ENCODE measurements at places on chromosomes 7 and 10.

DNA sequence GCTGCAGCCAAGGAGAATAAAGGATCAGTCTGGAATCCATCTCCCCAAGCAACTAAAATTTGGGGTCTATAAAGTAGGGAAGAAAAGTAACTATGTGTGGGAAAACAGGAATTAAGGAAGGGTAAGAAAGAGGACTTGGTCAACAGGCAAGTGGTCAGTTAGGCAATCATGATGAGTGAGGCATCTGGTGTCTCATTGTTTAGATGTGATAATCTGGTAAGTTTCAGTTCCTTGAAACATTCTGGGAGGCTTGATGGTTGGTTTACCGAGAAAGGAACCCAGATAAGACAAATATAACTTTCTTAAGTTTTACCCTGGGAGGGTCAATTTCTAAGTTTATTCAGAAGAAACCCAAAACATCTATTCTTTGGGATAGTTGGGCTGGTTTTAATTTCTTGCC, 22.3 kb downstream of the HYAL4 start:
- no peak for DNase-seq

- no peak for DNase-seq
Measured at GRCh38 chr7:114081606-114082425, 163.0 kb upstream of the PPP1R3A start.

- no peak for DNase-seq
Measured at GRCh38 chr10:115956225-115957011, 316.6 kb downstream of the GFRA1 start.

DNA sequence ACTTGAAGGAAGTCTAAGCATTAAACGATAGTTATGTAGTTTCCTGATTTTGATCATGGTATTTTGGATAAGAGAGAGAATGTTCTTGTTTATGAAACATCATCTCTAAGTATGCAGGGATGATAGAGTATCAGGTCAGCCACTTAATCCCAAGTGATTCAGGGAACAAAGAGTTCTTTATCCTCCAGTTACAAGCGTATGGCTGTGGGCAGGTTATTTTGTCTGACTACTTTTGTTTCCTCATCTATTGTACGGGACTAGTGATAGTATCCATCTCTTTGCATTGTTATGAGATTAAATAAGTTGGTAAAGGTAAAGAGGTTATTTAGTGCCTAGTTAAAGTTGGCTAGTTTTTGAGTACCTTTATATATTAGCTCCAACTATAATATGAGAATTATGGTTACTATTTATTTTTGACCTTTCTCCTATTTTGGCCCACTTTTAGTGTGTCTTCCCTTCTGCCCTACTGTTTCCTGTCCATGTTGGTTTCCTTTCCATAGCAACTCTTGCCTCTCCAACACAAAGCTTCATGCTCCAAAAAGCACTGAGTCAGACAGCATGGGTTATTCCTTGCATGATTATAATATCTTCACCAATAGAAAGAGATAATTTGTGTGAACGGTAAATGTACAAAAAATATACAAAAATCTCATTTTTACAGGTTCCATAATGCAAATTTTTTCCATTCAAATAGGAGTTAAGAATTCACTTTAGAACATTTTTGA, 65.4 kb downstream of the SP8 start:
- DNase-seq, result no peak

GRCh38 chr7:147539685-147540084, 1050.9 kb upstream of the C7orf33 start:
- no peak for DNase-seq

DNA sequence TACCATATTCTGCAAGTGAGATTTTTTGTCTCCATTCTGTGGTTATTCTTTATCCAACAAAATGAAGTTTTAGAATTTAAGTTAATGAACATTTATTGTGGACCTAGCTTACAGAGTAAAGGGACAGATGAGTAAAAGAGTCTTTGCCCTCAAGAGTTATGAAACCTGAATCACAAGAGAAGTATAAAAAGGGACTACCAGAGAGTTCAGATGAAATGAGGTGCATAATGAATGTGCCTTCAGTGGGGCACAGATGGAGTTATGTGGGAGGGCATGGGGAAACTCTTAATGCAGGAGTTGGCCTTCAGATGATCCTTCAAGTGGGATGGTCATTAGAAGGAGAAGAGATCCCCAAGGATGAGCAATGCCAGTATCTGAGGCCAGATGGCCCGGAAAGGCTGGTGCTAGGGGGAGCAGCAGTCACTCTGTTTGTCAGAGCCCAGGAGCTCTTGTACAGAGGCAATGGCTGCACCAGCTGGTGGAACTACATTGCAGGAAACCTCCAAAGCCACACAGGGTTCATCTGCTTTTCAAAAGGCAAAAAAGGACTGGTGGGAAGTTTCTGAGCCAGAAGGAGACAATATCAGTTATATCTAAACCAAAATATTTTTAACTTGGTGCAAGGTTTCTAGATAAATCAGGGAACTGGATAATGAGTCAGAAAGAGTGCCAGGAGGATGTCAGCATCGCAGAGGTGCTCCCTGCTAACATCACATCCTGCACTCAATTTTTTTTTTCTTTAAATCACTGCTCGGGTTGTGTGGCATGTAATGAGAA, 162.0 kb downstream of the KLF6 start:
- no peak for DNase-seq

DNA sequence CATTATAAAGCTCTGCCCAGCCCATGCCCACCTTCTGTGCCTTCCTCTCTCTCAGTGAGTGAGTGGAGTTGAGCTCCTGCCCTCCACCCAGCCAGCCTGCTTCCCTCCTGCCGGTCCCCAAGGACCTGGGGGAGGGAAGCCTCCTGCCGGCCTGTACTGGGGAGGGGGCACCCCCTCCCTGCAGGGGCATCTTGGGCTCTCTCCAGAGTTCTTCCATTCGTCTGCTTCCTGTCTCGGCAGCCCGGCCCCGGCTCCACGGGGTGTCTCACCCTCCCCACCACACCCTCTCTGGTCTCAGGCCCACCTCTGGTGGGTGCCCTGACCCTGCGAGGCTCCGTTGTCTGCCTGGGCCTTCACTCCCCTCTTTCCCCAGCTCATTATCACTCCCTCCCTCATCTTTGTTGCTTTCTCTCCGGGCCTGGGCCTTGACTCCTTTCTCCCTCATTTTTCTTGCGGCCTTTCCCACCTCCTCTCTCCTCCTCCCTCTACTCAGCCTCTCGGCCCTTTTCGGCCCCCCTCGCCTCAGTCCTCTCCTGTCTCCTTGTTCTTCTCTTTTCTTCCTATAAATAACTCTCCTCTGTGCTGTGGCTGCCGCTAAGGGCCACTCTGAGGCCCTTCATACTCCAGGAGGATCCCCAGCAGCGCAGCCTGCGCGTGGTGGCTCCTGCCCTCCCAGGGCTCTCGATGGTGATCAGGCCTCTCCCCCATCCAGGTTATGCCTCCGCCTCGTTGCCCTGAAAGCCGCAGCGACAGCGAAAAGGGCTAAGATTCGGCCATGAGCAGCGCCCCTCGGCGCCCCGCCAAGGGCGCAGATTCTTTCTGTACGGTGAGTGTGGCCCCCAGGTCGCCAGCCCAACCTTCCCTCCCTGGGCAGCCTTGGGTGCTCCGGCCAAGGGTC, 2.1 kb downstream of the SLC4A2 start:
- no peak for DNase-seq

GRCh38 chr7:44488955-44489354, 1.5 kb downstream of the NUDCD3 start:
- DNase-seq, result no peak

GRCh38 chr10:14200698-14201544, 129.8 kb downstream of the FRMD4A start:
- no peak for DNase-seq

- DNase-seq, result no peak
Measured at GRCh38 chr10:80064120-80064886, 14.2 kb upstream of the TMEM254 start.

GRCh38 chr10:128221807-128222206, 95.6 kb upstream of the MKI67 start:
- DNase-seq, result no peak

DNA sequence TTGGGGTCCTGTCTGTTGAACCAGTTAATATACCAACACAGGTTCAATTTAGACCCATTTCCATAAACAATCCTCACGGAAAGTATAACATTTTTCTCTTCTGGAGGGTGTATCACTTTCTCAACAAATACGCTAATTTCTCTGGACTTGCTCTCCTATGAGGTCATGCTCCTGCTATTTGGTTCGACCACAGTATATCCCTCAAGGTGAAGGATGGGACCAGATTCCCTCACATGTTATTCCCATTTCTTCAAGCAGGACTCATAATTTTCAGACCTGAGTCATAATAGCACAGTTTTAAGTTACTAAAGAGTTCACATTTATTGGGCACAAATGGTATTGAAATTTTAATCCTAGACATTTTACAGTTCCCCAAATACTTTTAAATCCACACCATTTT, 57.2 kb downstream of the ADAM12 start:
- DNase-seq, result no peak

DNA sequence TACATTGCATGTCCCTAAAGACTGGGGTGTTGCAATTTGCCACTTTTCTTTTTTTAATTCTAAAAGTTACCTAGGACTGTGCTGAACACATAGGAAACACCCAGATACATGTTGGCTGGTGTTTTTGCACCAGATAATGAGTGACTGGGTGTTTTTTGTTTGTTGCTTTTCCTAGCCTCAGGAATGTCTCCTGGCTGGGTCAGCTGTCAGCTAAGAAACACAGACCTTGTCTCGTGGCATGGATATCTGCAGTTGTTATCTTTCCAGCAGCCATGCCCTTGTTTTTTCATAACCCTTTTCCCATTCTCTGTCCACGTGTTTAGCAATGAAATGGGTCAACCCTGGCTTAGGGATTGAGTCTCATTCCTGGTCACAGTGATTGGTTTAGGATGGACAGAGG, 433.9 kb upstream of the ZMIZ1 start:
- no peak for DNase-seq

GRCh38 chr7:1098243-1099153, 10.6 kb downstream of the GPER1 start:
- DNase-seq, result no peak

GRCh38 chr10:125983161-125983560, 86.8 kb downstream of the FANK1 start:
- no peak for DNase-seq

DNA sequence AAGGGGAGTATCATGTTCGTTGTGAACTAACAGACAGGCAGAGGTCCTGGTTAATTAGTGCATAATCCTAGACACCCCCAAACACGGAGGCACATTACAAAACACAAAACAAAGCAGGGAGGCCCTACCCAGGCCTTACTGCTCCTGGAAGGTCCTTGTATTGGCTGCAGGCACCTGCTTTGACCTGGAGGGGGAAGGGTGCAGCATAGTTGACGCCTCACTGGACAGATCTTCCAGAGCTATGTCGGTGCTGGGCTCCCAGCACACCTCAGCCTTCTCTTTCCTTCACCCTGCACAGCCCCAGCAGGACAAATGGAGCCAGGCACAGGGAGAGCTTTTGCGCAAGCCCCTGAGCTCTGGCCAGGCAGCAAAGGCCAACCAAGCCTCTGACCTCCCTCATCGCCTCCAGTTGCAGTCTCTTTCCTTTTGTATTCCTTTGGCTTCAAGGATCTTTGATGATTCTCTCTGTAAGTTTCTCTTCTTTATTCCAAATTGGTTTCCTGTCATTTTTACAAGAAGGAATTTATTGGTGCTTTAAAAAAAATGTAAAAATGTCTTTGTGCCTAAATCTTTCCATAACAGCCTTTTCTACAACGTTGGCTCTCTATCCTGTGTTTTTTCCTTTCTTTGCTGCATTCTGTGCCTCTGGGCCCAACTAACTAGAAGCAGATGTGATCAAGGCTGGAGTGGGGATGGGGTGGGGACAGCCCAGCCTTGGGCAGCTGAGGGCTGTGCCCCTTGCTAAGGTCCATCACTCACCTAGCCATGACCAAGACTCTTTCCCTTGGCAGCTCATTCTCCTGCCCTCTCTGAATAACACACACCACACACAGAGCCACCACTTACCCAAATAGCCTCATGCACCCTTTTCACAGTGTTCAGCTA, 317.1 kb upstream of the NPVF start:
- no peak for DNase-seq

- DNase-seq, result no peak
Measured at GRCh38 chr7:130865408-130866236, 131.6 kb upstream of the KLF14 start.

DNA sequence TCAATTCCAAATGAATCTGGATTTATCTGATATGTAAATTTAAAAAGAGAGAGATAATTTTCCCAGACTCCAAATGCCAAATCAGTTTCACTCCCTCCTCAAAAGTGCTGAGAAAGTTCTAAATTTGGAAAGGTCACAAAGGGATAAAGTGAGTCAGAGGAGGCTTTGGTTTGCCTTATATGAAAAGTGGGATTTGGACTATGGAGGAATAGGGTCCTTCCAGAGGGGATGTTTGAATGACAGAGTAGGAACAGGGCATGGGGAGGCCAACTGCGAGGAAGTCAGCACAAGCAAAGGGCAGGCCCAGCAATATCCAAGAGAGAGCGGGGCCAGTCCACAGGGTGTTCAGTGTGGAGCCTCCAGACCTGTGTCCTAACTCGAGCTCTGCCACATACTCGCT, 9.8 kb upstream of the FAS start:
- DNase-seq, result no peak

- no peak for DNase-seq
Measured at GRCh38 chr10:93917821-93918220, 24.0 kb downstream of the SLC35G1 start.

GRCh38 chr10:98208925-98209324, 59.1 kb downstream of the LOXL4 start:
- DNase-seq, result no peak

DNA sequence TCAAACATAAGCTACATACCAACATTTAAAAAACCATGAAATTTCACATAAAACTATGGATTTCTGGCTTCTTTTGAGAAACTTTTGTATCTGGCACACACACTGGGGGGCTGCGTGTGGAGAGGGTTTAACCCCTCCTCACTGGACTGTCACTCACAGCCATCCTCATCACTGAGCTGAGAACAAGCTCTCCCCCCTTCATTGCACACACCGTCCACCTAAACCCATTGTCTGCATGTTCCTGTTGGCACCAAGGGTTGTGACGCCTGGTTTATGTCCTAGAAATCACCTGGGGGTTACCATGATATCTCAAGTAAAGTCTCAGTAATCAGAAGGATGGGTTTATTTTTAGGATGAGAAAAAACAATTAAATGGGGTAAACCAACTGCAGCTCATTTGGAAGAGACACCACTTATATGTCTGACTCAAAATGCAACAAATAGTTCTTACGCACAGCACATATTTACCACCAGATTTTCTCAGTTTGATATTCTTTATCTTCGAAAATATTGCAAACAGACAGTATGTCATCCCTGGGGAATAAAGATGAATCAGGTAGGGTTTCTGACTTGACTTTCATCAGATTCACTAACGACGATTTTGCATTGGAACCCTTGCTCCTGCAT, 218.5 kb upstream of the KLF6 start:
- DNase-seq, result no peak

GRCh38 chr10:110868981-110869380, 2.7 kb upstream of the PDCD4 start:
- no peak for DNase-seq

DNA sequence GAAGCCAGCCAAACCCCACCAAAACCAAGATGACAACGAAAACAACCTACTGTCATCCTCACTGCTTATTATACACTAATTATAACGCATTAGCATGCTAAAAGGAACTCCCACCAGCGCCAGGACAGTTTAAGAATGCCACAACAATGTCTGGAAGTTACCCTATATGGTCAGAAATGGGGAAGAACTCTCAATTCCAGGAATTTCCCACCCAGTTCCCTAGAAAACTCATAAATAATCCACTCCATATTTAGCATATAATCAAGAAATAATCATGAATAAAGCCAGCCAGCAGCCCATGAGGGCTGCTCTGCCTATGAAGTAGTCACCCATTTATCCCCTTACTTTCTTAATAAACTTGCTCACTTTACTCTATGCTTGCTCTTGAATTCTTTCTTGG, 20.8 kb downstream of the MICU1 start:
- no peak for DNase-seq

GRCh38 chr10:102900006-102900405, 18.1 kb upstream of the CNNM2 start:
- DNase-seq, result no peak

- no peak for DNase-seq
Measured at GRCh38 chr7:154960063-154960790, 42.7 kb downstream of the PAXIP1 start.
